Peyer's patch (tissue), 4 donors: ENCODE measurements at places on chromosomes 3 and 15. TPM values are rescaled to one million over a fixed set of nuclear protein-coding genes. Genes with fewer than 3 reads are reported as not detected.

DNA sequence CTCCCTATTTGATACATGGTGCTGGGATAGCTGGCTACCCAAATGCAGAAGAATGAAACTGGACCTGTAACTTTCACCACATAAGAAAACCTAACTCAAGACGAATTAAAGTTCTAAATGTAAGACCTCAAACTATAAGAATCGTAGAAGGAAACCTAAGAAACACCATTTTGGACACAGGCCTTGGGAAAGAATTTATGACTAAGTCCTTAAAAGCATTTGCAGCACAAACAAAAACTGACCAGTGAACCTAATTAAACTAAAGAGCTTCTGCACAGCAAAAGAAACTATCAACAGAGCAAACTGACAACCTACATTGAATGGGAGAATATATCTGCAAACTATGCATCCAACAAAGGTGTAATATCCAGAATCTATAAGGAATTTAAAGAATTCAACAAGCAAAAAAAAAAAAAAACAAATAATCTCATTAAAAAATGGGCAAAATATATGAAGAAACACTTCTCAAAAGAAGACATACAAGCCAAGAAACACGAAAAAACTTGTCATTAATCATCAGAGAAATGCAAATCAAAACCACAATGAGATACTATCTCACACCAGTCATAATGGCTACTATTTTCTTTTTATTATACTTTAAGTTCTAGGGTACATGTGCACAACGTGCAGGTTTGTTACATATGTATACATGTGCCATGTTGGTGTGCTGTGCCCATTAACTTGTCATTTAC, 37.0 kb downstream of the HDGFL3 start:
- no peak for DNase-seq
- no peak overlapping the region for H3K4me3 ChIP-seq
- no peaks in the 10 kb centered on the region for H3K36me3 ChIP-seq
- no peak overlapping the region for H3K27ac ChIP-seq
- H3K4me1 ChIP-seq, result no peaks in the 10 kb centered on the region

DNA sequence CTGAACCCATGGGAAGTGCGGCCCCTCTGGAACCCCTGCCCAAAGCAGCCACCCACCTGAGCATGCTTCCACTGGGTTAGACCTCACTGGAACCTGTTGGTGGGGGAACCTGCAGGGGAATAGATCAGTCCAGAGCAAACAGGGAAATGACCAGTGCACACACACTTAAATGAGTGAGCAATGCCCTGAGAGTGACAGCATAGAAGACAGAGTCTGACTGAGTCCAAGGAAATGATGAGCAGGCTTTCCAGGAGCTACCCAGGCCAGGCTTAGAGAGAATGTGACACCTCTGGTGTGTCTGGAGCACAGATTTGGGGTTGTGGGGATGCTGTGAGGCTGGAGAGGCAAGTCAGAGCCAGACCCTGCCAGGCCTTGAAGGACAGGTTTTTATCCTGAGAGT, 28.5 kb downstream of the PLA1A start:
- no peak overlapping the region for H3K27ac ChIP-seq
- no peak for DNase-seq
- H3K4me3 ChIP-seq, result no peak overlapping the region
- no peaks in the 10 kb centered on the region for H3K36me3 ChIP-seq

- no peaks in the 10 kb centered on the region for H3K4me1 ChIP-seq
- no peak overlapping the region for H3K27ac ChIP-seq
- no peaks in the 10 kb centered on the region for H3K36me3 ChIP-seq
- no peak overlapping the region for H3K4me3 ChIP-seq
- no peak for DNase-seq
These were observed 622.0 kb downstream of the PYDC2 start for GRCh38 chr3:192082730-192083660.

GRCh38 chr3:45199837-45200648, 26.0 kb downstream of the TMEM158 start:
- H3K4me1 ChIP-seq, result no peaks in the 10 kb centered on the region
- H3K4me3 ChIP-seq, result no peak overlapping the region
- no peak overlapping the region for H3K27ac ChIP-seq
- H3K27me3 ChIP-seq, result no peaks in the 10 kb centered on the region
- H3K36me3 ChIP-seq, result no peaks in the 10 kb centered on the region

DNA sequence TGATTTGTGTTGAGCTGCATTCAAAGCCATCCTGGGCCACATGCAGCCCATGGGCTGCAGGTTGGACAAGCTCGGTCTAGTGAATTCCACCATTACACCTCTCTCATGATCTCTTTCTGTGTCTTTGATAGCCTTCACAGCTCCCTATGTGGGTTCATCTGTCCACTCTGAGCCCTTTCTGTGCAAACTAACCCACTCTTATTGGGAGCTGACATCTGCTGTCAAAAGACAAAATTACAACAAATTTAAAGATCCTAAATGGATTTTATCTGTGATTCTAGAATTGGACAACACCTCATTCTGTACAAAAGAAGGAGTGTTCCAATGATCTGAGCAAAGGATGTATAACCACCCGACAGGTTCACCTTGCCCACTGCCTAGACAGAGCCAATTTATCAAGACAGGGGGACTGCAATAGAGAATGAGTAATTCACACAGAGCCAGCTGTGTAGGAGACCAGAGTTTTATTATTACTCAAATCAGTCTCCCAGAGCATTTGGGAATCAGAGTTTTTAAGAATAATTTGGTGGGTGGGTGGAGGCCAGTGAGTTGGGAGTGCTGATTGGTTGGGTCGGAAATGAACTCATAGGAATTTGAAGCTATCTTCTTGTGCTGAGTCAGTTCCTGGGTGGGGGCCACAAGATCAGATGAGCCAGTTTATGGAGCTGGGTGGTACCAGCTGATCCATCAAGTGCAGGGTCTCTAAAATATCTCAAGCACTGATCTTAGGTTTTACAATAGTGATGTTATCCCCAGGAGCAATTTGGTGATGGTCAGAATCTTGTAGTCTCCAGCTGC, 2.6 kb upstream of the XYLB start:
- DNase-seq, result no peak
- H3K4me1 ChIP-seq, result no peaks in the 10 kb centered on the region
- no peak overlapping the region for H3K4me3 ChIP-seq
- H3K27ac ChIP-seq, result no peak overlapping the region
- no peaks in the 10 kb centered on the region for H3K27me3 ChIP-seq

Gene RAB6B
- 0.80 TPM for total RNA-seq

Gene NAALADL2
- total RNA-seq, result 34.7 TPM

Gene PPP1R14D
- total RNA-seq, result 197 TPM

Gene TIGIT
- total RNA-seq, result 2.5 TPM

Gene SNTN
- total RNA-seq, result not detected

Gene HTR3E
- not detected for total RNA-seq

DNA sequence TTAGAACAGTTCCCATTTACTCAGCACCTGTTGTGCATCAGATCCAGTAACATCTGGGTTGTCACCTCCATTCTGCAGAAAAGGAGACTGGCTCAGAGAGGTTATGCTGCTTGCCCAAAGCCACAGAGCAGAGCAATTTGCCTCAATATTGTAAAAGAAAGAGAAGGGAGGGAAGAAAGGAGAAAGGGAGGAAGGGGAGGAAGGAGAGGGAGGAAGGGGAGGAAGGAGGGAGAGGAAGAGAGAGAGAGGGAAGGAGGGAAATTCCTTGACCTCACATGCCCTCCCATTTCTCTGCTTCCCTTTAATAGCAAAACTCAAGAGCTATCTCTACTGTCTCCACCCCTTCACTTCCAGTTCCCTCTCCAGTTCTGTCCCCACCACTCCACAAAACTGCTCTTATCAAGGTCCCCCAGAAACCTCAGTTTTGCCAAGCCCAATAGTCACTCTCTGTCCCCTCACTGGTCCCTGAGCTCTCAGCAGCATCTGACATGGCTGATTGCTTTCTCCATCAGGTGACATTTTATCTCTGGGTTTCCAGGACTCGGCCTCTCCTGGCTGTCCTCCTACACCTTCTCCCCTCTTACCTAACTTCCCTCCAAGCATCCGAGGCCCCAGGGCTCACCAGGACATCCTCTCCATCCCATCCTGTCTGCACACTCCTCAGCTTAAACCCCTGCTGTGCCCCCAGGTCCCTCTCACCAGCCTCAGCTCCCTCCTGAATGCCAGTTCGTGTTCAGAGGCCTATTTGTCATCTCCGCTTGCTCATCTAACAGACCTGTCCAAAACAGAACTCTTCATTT, 104.7 kb upstream of the LINGO1 start:
- H3K4me1 ChIP-seq, result no peaks in the 10 kb centered on the region
- no peaks in the 10 kb centered on the region for H3K27me3 ChIP-seq
- no peak overlapping the region for H3K27ac ChIP-seq

DNA sequence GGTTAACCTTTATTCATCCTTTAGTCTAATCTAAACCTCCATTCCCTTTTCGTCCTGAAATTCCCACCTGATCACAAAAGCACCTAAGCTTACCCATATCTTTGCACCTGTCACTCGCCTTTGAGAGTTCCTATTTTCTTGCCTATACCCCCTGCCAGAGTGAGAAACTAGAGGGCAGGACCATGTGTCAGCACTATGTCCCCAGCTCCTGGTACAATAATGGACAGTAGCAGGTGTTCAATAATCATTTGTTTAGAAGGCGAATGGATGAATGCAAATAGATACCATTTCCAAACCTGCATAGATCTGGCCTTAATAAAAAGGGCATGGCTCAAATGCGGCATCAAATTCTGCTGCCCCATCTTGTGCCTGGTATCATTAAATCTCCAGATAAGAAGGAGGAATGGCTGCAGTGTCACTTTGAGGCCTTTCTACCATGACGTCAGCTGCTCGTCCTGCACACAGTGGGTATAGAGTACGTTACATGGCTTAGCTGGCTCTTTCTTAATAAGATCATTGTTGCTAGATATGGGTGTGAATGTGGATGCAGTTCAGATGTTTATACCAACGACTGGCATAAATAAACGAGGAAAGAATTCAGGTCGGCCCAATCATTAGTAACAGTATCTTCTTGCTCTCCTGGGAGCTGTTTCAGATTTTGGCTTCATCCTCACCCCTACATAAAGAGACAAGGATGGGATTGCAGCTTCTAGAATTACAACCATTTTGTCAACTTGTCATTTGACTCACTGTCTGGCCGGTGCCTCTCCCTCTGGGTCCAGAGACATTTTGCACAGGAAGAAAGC, 148.7 kb downstream of the RORA start:
- DNase-seq, result no peak
- H3K36me3 ChIP-seq, result no peaks in the 10 kb centered on the region
